ENCODE measurements at places on chromosomes 2 and 18.

DNA sequence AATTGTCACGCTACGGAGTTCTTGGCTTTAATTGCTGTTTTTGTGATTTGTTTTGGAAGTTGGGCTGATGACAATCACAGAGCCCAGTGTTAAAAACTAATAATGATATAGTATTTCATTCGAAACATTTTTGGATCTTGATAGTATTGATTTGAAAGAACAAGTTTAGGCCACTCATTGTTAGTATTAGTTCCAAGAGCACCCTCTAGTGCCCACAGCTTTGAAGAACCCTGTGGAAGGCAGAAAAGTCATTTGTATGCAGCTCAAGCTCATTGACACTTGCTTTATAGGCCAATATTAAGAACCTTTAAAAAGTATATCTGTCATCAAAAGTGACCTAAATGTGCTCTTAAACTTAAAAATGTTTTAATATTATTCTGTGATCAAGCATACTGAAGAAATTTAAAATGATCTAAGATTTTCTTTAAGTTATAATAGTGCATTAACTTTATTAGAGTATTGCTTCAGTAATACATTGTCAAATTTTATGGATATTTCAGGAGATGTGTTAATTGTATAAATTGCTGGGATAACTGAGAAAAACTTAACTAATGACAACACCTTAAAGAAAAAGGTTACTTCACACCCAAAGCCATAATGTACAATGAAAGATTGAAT is 191.0 kb downstream of the GRB14 start:
- no peak for DNase-seq

DNA sequence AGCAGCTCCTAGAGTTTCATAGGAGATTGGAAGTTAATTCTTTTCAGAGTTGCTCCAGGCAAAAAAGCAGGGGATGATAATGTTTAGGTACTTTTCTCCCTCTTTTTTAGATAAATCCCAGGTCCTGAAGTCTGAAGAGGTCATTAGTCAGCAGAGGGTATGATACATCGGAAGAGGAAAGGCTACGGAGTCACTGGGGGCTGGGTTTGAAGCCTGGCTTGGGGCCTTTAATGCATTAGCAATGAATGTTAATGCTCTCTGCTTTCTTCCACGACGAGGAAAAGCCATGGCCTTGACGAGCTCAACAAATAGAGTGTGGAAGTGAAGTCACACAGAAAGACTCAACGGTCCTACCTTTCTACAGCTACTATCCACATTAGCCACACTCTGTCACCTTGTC is 235.1 kb downstream of the NCKAP5 start:
- DNase-seq, result no peak

GRCh38 chr2:238523158-238524110 is 96.7 kb downstream of the ASB1 start:
- DNase-seq, result no peak

- no peak for DNase-seq
These were observed 59.4 kb downstream of the FMNL2 start for GRCh38 chr2:152394326-152394725.

Data from stimulated activated CD8-positive, alpha-beta memory T cell treated with anti-CD3 and anti-CD28 coated beads, Interleukin-4, amount 100 ng/mL, for 4 hours (primary cell).